Stimulated activated CD8-positive, alpha-beta memory T cell treated with anti-CD3 and anti-CD28 coated beads, Interleukin-7, amount 100 ng/mL, for 1 hour (primary cell): ENCODE measurements at places on chromosomes 5 and 9.
A peak's percentile ranks its signal among the peaks of the same experiment; 100 is the strongest.

- DNase-seq: no peak
These were observed 106.8 kb upstream of the LIFR start for GRCh38 chr5:38663249-38663648.

DNA sequence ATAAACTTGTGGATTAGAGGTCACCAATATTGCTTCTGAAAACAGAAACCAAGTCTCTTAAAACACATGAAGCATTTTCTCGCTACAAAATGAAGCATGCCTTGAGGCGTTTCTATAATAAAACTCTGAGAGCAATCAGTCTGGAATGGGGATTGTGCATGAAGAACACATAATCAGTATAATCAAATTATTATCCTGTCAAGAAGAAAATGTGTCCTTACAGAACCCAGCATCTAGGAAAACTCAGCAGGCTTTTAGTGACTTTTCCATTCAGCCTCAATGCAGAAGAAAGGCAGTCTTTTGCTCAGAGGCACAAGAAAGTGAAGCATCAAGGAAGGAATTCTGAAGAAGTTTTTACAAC, 121.9 kb downstream of the CDH18 start:
- no peak for DNase-seq

DNA sequence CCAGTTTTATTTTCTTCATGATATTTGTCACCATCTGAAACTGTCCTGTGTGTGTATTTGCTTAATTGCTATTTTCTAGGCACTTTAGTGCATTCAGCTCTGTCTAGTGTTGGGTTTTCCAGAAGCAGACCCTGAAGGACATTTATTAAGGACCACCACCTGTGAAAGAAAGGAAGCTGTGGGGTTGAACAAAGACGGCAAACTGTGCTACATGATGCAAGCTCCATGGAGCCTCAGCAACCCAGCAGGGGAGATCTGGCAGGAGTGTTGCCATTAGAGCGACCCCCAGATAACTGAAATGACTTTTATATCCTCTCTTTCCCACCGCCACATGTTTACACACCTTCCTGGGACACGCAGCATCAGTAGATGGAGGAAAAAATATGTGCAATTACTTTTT, 125.5 kb downstream of the GABRB2 start:
- no peak for DNase-seq

- no peak for DNase-seq
These were observed 147.3 kb downstream of the FBXL7 start for GRCh38 chr5:15647251-15647650.

- DNase-seq: no peak
These were observed 10.4 kb downstream of the PTCH1 start for GRCh38 chr9:95506428-95506677.

- no peak for DNase-seq
These were observed 909 bp downstream of the SLC36A1 start for GRCh38 chr5:151448038-151448985.

- DNase-seq: no peak
These were observed 121.6 kb upstream of the ADAMTS16 start for GRCh38 chr5:5018578-5018970.

DNA sequence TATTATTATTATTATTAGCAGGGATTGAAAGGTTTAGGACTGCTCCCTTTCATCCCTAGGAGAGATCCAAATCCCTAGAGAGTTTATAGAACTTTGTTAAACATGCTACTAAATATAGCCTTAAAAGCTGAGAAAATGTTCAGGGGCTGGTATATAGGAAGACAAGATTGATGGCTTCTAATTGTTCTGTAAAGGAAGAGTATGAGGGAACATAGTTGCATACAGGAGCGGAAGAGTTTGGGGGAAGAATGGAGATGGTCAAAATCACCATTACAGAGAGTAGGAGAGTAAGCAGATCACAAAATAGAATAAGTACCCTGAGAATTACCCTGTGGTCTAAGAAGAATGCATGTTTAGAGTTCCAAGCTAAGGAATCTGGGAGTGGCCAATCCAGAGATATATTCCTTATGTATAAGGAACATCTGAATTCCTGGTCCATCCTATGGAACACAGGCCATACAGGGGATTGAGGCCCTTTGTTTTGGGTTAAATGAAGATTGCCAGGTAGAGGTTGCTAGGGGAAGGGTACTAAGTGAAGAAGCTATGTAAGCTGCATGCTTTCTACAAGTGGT, 158.0 kb upstream of the APC start:
- no peak for DNase-seq

DNA sequence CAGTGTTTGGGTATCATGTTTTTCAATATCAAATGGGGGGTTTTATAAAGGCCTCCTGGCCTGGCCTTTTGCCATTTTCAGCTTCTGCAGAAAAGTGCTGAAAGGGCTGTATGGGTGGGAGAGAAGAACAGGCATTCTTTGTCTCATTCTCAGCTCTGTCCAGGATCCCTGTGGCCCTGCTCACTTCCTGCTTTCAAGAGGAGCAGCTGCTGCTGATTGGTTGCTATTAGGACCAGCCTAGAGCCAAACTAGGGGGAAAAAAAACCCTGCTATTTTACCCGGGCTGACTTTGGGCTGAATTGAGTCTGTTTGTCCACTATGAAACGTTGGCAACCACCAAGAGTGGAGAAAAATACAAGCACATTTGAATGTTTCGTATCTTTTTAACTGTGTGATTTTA, 117.1 kb downstream of the CMYA5 start:
- no peak for DNase-seq

GRCh38 chr5:143874312-143874711, 62.4 kb downstream of the HMHB1 start:
- DNase-seq: no peak

- peak; percentile 29 for DNase-seq
These were observed 35.0 kb downstream of the IPPK start for GRCh38 chr9:92634712-92635605.

GRCh38 chr5:107112216-107112615, 558.5 kb downstream of the EFNA5 start:
- DNase-seq: no peak

- no peak for DNase-seq
These were observed 153.8 kb upstream of the NR3C1 start for GRCh38 chr5:143557061-143557818.

GRCh38 chr5:159525117-159525516, 194.8 kb upstream of the IL12B start:
- DNase-seq: no peak

- no peak for DNase-seq
These were observed 37.5 kb downstream of the NAA35 start for GRCh38 chr9:85978496-85978895.

GRCh38 chr9:114207034-114207810, 51.9 kb downstream of the COL27A1 start:
- no peak for DNase-seq

- no peak for DNase-seq
These were observed 82.0 kb downstream of the SIL1 start for GRCh38 chr5:139116100-139116655.

DNA sequence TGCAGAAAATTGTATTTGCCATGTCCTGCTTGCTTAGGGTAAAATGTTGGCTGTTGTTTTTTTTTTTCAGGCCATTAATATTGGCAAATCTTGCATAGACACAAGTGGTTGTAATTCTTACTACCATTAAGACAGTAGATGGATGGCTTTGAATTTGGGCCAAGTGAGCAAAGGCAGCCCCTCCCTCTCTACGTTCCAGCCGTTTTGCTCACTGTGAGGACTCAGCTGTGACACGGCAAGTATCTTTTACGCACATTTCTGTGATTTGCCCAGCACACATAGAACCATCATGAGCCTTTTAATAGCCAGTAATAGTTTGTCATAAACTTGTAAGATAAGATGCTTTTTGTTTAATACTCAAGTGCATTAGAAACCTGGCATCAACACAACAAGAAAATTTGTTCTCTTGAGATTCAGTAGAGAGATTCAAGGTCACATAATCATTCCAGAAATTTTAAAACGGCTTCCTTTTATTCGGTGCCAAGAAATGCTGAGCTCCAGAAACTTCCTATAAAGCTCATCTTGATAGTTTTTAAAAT, 205.2 kb upstream of the ADCY2 start:
- no peak for DNase-seq

GRCh38 chr5:88785746-88786565, 97.0 kb downstream of the MEF2C start:
- DNase-seq: no peak

GRCh38 chr5:167442922-167443321, 848.5 kb upstream of the WWC1 start:
- DNase-seq: no peak

DNA sequence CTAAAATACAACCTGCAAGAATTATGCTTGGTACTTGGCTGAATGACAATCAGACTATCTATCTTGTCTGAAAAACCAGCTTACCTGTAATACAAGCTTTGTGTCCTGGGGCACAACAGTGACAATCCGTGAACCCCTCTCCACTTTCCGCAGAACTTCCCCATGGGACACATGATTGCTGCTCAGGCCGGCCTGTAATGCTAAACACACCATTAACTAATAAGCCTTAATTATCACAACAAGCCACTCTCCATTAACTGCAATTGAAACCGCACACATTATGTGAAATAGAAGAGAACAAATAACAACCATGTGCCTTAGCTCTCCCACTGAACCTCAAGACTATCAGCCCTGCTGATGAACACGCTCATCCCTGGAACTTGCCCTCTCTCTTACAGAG, 33.7 kb downstream of the ELP1 start:
- DNase-seq: no peak

DNA sequence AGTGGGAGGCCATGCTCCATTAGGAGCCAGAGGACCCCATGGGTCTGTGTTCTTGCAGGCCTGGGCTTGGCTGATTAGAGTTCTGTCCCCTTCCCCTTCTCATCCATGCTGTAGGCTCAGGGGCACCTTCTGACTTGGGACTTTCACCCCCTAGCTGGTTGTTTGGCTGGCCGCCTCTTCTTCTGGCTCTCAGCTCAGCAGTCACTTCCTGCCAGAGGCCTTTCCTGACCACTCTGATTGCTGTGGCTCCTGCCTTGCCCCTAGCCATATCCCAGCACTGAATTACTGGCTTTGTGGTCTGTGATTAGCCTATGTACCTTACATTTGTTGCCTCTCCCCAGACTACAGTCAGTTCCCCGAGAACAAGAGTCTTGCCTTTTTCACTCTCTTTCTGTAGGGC, 14.6 kb downstream of the ENTREP1 start:
- DNase-seq: no peak

DNA sequence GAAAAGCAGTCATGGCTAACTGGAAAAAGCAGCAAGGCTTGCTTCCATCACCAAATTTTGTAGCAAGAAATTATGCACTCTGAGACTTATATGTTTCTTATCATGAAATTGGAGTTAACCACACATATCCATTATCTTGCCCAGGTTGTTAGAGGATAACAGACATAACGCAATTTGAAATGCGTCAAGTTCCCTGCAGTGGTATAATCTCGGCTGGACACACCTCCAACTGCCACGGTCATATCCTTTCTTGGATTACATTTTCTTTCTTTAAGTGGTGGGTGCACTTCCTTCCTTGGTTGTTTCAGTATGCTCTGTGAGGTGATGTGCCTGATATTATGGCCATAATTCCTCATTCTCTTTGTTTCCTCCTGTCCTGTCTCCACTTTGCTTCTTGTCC, 695.0 kb upstream of the DMAC1 start:
- DNase-seq: no peak

GRCh38 chr5:172550996-172551395, 90.1 kb upstream of the NEURL1B start:
- DNase-seq: no peak

DNA sequence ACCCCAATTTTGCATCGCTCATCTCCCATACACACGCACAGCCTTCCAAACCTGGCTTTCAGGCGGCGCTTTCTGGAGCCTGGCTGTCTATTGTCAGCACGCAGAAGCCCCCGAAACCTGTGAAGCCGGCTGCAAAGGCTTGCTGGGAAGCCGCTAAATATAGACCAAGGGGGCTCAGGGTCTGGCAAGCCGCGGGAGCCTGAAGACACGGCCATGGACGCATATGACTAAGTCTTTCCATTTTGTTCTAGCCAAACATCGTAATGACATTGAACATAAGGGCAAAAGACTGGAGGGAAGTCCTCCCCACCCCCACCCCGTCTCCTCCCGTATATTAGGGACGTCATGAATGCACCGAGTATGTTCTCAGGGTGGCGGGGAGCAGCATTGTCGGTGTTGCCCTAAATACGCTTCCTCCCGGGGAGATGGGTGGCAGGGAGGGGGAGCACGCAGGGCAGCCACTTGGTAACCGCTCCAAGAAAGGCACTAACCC, 1.1 kb downstream of the CTNND2 start:
- no peak for DNase-seq

DNA sequence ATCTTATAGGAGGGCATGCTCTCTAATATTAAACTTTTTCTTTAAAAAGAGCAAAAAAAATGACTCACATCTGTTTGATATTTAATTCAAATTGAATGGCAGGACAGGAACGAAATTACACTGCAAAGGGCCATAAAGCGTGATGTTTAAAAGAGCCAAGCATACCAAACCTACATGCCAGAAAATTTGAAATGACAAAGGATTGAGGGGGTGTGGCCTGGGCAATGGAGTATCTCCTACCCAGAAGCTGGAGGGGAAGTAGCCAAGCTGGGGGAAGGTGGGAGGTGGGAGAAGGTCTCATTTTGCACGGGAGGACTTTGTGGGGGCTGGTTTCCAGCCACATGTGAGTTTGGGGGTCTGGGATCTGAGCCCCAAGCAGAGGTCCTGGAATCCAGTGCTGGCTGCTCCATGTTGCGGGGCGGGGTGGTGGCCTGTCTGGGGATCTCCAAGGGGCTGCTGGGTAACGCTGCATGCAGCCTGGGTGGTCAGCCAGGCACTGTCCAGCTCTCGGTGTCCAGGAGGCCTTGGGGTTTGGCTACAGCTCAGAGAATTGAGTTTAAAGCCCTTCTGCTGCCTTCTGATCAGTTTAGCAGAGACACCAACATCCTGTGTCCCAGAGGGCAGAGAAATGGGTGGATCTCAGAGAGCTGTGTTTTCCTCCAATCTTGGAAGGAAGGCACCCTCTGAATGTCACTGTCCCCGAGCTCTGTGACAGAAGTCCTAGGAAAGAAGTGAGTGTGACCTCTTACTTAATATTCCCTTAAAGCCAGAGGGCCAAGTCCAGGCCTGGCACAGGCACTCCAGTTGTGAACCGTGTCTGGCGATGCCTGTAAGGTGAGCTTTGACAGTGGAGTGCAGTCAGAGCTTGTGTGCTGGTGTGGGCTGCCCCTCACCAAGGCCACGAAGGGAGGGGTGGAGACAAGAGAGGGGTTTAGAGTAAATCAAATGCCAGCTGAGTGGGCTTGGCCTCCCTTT, 7.6 kb downstream of the DCANP1 start:
- no peak for DNase-seq

DNA sequence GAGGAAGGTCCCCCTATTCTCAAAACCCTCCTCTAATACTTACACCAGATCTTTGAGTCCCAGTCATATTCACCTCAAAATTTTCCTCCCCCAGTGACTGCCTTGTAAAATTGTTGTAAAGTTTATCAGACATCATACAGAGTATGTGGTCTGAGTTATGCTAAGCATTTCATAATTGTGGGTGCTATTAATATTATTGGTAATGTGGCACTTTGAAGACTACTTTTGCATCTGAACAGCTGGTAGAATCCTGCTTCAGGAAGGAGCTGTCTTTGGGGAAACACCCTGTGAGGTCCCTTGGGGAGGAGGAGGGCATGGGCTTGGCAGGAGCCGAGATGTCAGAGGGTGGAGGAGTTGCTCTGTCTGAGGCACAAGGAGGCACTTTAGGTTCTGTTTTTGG, 164.9 kb upstream of the ZNF618 start:
- no peak for DNase-seq
